ENCODE measurements at places on chromosomes 6 and 20.

DNA sequence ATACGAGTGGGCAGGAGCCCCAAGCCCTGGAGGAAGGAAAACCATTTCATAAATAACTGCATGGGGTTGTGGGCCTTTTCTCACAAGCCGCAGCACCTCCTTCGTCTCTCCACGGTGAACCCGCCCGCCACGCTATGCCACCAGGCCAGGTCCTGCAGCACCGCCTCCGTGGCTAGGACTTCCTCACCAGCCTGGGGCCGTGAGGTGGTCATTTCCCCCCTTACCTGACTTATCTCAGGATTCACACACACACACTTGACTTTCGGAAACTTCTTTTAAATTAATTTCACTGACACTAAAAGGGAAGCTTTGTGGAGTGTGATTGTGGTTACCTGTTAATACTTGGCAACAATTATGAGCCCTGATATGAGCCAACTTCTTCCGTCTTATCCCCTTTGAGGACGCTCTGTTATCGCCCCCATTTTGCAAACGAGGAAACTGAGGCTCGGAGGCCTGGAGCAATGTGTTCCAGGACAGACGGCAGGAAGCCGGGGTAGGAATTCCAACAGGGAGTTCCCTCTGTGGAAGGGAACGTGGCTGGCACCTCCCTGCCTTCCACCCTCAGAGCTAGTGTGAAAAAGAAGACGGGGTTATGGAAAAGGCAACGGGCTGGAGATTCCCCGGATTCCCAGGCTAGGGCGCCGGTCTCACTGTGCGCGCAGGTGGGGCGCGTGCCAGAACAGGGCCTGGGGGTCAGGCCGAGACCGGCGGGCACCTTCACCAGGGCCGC is 817 bp upstream of the SLCO4A1 start:
- DNase-seq = no peak

DNA sequence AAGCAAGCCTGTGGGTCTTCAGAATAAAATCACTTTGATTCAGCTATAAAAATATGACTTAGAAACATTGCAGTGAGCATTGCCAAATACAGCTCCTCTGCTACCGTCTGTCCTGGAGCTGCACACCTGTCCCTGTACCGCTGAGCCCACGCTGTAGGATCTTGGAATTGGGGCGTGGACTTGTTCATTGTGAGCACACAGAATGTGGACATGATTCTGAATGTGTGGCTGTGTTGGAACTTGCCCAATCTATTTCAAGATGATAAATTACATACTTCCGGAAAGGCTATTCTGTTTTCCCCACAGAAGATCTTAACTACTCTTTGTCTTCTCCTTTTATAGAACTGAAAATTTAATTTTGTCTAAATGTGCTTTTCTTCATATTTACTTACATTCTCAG is 107.3 kb downstream of the UST start:
- DNase-seq = no peak

DNA sequence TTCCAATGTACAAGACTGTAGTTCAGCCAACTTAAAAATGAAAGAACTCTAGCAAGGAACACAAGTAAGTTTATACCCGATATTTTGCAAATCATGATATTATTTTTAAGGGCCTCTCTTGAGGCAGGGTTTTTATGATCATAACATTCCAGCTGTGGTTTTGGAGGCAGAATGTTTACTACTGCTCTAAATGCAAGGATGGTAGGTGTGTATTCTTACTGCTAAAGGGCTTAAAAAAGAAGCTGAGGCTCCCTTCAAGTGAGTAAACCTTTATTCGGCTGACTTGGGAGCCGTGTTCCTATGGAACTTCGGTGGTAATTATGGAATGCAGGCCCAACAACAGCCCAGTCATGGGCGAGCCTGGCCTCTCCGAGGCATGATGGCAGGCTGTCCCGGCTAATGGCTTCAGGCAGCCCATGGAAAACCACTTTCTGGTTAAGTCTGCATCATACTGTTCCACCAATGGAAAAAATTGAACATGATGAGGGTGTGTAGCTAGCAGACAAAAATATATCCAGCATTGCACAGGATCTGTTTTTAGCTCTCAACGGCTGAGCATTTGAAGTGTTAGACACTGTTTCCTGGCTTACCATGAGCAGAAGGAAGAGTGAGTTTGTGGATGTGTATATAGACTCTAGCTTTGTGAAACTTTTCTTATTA is 111.5 kb downstream of the TIAM2 start:
- no peak for DNase-seq

DNA sequence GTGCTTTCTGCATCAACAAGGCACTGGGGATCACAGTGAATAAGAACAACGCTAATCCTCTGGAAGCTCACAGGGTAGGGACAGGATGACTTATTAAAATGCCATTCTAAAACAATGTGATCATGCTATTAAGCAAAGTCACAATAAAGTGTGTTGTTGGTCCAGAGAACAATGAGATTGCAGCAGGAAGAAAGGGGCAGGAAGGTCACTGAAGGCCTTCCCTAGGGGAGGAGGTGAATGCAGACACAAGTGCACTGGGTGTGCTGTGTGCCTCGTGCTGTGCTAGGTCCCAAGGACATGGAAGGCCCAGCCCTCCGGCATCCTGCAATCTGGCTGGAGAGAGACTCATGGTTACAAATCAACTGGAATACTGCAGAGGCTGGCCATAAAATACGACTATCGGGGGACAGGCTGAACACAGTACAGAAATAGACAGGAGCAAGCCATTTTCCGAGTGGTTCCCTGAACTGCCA is 55.7 kb downstream of the LYRM4 start:
- no peak for DNase-seq

DNA sequence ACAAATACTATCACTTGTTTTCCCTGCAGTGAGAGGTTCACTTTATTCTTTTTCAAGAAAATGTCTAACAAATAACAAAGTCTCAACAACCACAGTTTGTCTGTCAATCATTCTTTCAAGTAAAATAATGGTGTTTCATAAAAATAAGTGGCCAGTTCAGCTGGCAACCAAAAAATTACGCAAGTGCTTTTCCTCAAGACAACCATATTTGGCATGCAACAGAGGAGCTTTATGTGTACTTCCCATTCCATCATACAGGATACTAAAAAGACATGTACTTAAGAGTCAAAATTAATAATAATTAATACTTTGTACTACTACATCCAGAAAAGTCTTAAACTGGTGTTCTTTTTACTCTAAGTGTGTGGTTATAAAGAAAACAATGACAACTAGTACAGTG is 34.6 kb downstream of the ATG5 start:
- no peak for DNase-seq

GRCh38 chr6:43434001-43434840 is 6.9 kb downstream of the ABCC10 start:
- DNase-seq = no peak

DNA sequence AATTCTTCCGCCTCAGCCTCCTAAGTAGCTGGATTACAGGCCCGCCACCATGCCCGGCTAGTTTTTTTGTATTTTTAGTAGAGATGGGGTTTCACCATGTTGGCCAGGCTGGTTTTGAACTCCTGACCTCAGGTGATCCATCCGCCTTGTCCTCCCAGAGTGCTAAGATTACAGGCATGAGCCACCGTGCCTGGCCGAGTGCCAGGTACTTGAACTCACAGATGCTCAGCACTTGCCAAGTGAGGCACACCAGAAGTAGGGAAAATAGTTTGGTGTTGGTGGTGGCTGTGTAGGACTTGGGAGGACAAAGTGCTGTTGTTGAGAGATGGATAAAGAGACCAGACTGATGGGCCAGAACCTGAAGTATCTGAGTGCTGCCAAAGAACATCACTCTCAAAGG is 40.0 kb upstream of the MBOAT1 start:
- no peak for DNase-seq

DNA sequence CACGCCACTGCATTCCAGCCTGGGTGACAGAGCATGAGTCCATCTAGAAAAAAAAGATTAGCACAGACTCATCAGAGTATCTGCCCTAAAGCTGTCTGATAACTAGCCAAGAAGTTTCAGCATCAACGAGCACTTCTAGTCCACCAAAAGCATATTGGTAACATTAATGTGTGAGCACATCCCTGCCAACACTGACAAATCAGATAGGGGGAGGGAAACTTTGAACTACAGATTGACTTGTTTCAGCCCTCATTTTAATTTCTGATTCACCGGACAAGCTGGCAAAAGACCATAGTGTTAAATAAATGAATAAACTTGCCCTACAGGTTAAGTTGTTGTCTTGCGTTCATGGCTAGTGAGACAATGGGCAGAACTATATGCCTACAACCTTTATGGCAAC is 7.7 kb upstream of the SEC63 start:
- no peak for DNase-seq

DNA sequence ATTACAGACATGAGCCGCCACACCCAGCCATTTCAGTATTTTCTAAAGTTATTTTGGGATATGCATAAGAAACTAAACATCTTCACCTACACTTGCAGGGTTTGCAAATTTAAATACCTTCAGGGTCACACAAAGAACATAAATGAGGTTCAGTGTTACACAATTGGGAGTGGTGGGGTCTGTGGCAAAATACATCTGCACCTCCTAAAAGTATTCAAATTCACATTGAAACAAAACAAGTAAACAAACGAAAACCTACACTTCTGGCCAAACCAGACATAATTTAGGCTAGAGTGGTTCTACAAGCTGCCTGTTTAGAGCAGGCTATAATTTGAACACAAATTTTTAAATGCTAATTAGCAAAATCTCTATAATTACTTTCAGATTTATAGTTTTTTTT is 34.6 kb downstream of the MAPK14 start:
- no peak for DNase-seq

DNA sequence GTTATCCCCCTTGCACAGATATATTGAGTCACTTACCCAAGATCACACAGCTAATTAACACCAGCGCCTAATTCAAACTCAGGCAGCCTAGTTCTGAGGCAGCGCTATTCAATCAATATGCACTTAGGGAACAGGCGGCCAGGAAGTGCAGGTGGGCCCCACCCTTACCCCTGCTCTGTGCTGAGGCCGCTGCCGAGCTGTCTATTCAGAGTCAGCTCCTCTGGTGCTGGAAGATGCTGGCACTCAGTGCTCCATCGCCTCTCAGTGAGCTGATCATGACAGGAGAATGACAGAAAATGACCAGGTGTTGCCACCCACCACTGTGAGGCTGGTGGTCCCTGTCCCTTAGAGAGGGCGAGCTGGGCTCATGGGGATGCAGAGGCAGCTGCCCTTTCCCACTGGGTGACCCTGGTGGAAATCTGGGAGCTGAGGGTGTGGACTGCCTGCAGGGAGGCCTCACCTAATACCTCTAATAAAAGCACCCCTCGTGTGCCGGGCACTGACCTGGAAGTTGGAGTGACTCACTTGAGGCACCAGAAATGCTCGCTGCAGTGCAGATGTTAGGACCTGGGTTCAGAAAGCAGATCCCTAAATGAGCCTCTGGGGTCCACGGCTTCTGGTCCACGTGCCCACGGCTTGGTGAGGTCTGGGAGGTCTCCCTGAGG is 42.5 kb upstream of the CD93 start:
- no peak for DNase-seq

DNA sequence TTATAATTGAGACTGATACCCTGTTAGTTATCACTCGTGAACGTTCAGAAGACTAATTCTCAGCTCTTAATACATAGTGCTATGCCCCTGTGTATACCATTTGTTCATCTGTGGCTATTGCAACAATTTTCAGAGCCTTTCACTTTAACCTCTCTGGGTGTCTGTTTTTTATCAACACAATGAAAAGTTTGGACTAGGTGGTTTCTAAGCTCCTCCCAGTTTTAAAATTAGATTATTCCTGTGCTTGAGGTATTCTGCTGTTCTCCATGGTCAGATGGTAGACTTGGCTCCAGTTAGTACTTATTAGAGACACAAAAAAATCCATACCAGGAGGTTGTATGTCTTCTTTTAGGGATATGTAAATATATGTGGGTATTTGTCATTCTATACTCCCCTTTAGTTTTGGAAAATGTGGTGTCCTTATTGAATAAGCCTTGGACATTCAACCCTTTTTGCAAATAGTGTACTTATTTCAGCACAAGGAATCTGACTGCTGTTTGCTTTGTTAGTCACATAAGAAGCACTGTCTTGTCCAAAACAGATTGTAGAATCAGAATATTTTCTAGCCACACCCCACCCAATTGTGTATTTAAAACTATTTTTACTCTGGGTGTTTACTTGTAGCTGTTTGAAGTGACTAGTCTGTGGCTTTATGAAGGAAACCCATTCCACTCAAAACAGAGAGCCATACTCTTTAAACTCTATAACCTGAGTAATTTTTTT is 2.0 kb upstream of the COL10A1 start:
- DNase-seq = no peak

GRCh38 chr6:135738636-135739035 is 112.9 kb upstream of the PDE7B start:
- no peak for DNase-seq

DNA sequence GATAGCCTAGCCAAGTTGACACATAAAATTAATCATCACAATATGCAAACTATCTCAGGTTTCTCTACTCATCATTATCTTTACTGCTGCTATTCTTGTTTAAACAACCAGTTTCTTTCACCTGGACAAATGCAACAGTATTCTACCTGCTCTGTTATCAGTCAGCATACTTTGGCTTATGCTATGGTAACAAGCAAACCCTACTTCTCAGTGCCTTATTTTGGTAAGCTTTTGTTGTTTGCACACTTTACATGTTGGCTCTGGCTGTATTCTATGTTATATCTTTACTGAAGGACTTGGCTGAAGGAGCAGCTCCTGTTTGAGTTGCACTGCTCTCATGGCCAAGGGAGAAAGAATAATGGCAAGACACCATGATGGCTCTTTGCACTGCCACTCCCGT is 463.1 kb downstream of the EPM2A start:
- no peak for DNase-seq

DNA sequence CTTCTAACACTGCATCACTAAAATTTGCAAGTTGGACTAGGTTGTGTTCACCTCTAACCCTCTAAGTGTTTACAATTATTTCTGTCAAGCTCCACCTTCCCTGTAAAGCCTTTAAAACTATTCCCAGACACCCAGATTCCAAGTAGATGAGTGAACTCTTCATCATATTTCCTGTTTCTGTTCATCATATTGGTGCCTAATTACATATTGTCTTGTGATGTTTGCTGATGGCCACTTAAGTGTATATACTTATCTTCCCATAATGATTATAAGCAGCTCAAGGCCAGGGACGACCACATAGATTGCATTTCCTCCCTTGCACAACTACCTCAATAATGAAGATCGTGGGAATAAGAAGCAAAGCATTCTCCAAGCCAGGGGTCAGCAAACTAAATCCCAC is 16.8 kb downstream of the TNFRSF21 start:
- DNase-seq = no peak

DNA sequence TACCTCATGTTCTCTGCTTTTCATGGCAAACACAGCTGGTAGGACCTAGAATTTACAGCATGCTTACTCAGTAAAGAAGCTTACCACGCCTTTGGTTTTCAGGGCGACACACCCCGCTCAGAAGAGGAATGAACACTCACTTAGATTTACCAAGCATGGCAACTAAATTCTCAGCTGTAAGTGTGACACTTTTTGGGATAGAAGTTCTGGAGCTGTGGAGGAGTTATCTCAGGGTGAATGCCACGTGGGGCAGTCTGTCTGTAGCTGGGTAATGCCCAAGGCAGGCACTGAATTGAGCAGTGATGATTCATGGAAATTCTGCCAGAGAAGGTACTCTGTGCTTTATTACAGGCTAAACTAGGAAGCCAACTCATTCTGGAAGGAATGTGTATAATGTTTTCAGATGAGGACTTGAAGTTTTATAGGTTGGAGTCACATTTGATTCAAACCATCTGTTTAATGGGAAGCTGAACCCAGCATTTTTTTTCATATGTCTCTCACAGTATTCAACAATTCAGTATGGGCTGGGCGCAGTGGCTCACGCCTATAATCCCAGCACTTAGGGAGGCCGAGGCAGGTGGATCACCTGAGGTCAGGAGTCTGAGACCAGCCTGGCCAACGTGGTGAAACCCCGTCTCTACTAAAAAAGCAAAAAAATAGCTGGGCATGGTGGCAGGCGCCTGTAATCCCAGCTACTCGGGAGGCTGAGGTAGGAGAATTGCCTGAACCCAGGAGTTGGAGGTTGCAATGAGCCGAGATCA is 3.5 kb upstream of the PRIM2 start:
- no peak for DNase-seq

All from stimulated activated CD4-positive, alpha-beta T cell treated with anti-CD3 and anti-CD28 coated beads, Interleukin-1b, Interleukin-23, amount 100 ng/mL, for 4 hours (primary cell).